Endothelial cell of umbilical vein (primary cell): ENCODE measurements at places on chromosomes 7 and 10. TPM values are rescaled to one million over a fixed set of nuclear protein-coding genes. Genes with fewer than 3 reads are reported as not detected.

CCDC136 gene
- 3.2 and 3.3 TPM in 2 replicates for total RNA-seq

UCN3 gene
- total RNA-seq, result not detected in 2 replicates

NCF1 gene
- not detected in 2 replicates for total RNA-seq

ITIH5 gene
- not detected in 2 replicates for total RNA-seq

REPIN1 gene
- 139 and 140 TPM in 2 replicates for total RNA-seq

AKR1C1 gene
- 1.6 and 5.5 TPM in 2 replicates for total RNA-seq

CYP2C19 gene
- total RNA-seq, result not detected in 2 replicates

STK32C gene
- 9.5 and 14.1 TPM in 2 replicates for total RNA-seq

BMPER gene
- total RNA-seq, result 0.13 and 0.32 TPM in 2 replicates

SFTPA1 gene
- total RNA-seq, result not detected in 2 replicates

ERV3-1 gene
- 28.4 and 44.6 TPM in 2 replicates for total RNA-seq

PNLIP gene
- not detected in 2 replicates for total RNA-seq

VSTM4 gene
- 0.07 and 0.12 TPM in 2 replicates for total RNA-seq

HTRA1 gene
- total RNA-seq, result 192 and 255 TPM in 2 replicates

HOXA11 gene
- 15.2 and 16.7 TPM in 2 replicates for total RNA-seq

- H3K4me1 ChIP-seq, result peaks cover 6% of the 10 kb centered on the region
- peaks cover 38% of the 10 kb centered on the region for H3K36me3 ChIP-seq
- no peak for DNase-seq
- no peak overlapping the region for H3K27ac ChIP-seq
Measured at GRCh38 chr7:137875746-137876145, 29.0 kb upstream of the DGKI start.

GRCh38 chr10:43233601-43234430 is 33.0 kb downstream of the RASGEF1A start:
- DNase-seq, result no peak
- peaks cover 16% of the 10 kb centered on the region for H3K27me3 ChIP-seq
- H3K4me3 ChIP-seq, result no peak overlapping the region

GRCh38 chr10:33193701-33194521 is 140.6 kb downstream of the NRP1 start:
- peaks cover 24% of the 10 kb centered on the region for H3K36me3 ChIP-seq
- DNase-seq, result peak; percentile 36
- peaks cover 58% of the 10 kb centered on the region for H3K4me1 ChIP-seq
- no peaks in the 10 kb centered on the region for H3K27me3 ChIP-seq

- no peak overlapping the region for H3K4me3 ChIP-seq
- H3K27me3 ChIP-seq, result no peaks in the 10 kb centered on the region
Measured at GRCh38 chr7:82675396-82675795, 231.8 kb upstream of the CACNA2D1 start.

GRCh38 chr10:76973091-76974016 is 664.3 kb downstream of the KCNMA1 start:
- H3K4me1 ChIP-seq, result no peaks in the 10 kb centered on the region
- H3K27me3 ChIP-seq, result no peaks in the 10 kb centered on the region
- no peak for DNase-seq

GRCh38 chr7:142750321-142750938 is 1.2 kb downstream of the PRSS1 start:
- H3K36me3 ChIP-seq, result no peaks in the 10 kb centered on the region
- H3K27ac ChIP-seq, result no peak overlapping the region
- DNase-seq, result no peak
- peaks cover 3% of the 10 kb centered on the region for H3K4me1 ChIP-seq

DNA sequence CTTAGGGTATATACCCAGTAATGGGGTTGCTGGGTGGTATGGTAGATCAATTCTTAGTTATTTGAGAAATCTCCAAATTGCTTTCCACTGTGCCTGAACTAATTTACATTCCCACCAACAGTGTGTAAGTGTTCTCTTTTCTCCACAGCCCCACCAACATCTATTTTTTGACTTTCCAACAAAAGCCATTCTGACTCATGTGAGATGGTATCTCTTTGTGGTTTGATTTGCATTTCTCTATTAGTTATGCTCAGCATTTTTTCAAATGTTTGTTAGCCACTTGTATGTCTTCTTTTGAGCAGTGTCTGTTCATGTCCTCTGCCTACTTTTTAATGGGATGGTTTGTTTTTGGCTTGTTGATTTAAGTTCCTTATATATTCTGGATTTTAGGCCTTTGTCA is 66.4 kb downstream of the MGAM2 start:
- H3K36me3 ChIP-seq, result no peaks in the 10 kb centered on the region
- no peak for DNase-seq
- H3K4me3 ChIP-seq, result no peak overlapping the region
- no peaks in the 10 kb centered on the region for H3K27me3 ChIP-seq
- no peak overlapping the region for H3K27ac ChIP-seq

DNA sequence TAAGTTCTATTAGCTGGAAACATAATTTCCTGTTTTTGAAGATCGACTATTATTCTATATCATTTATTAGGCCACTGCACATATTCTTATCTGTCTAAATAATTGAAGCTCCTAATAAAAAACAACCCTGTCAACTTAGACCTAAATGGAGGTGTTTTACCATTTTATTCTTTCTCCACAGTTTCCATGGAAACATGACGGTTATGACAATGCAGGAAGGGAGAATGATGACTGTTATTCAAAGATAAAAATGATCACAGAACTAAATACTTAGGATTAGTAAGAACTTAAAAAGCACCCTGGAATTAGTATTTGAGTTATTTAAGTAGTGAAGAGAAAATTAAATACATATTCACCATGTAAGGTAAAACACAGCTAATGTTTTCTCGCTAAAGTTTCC is 119.9 kb upstream of the DKK1 start:
- no peaks in the 10 kb centered on the region for H3K4me1 ChIP-seq
- DNase-seq, result no peak
- H3K36me3 ChIP-seq, result no peaks in the 10 kb centered on the region
- no peak overlapping the region for H3K27ac ChIP-seq
- H3K4me3 ChIP-seq, result no peak overlapping the region

- H3K4me3 ChIP-seq, result no peak overlapping the region
- no peaks in the 10 kb centered on the region for H3K36me3 ChIP-seq
- DNase-seq, result no peak
- peaks cover 10% of the 10 kb centered on the region for H3K4me1 ChIP-seq
Measured at GRCh38 chr10:132687893-132688579, 97.9 kb downstream of the NKX6-2 start.

DNA sequence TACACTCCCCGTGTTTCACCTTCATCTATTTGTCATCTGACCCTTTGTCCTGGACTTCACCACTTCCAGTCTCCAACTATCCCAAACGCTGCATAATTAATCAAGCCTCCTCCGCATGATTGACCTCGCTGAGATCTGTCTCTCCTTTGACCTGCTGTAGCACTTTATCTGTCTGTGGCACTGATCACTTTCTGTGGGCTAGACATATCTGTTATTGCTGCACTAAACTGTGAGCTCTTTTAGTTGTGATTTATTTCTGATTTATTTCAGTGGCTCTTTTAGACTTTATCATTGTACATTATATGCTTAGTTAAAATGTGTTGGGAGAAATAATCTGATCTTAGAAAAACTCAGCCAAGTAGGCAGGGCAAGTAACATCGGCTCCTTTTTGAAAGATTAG is 91.9 kb upstream of the GATA3 start:
- no peaks in the 10 kb centered on the region for H3K27me3 ChIP-seq
- H3K36me3 ChIP-seq, result peaks cover 2% of the 10 kb centered on the region
- DNase-seq, result no peak
- H3K4me3 ChIP-seq, result no peak overlapping the region
- no peaks in the 10 kb centered on the region for H3K4me1 ChIP-seq
- H3K27ac ChIP-seq, result no peak overlapping the region

DNA sequence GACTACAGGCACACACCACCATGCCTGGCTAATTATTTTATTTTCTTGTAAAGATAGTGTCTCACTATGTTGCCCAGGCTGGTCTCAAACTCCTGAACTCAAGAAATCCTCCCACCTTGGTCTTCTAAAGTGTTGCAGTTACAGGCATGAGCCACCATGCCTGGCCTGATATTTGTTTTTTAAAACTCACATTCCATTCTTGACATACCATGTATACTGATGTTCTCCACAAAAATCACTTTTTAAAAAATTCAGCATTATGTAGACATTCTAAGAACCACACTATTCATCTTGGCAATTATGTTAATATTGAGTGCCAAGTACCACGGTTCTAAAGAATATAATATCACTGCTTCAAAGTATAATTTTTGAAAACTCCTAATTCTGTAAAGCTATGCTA is 43.5 kb downstream of the IDE start:
- H3K4me3 ChIP-seq, result no peak overlapping the region
- DNase-seq, result no peak
- H3K36me3 ChIP-seq, result peaks cover 4% of the 10 kb centered on the region
- H3K27ac ChIP-seq, result no peak overlapping the region

DNA sequence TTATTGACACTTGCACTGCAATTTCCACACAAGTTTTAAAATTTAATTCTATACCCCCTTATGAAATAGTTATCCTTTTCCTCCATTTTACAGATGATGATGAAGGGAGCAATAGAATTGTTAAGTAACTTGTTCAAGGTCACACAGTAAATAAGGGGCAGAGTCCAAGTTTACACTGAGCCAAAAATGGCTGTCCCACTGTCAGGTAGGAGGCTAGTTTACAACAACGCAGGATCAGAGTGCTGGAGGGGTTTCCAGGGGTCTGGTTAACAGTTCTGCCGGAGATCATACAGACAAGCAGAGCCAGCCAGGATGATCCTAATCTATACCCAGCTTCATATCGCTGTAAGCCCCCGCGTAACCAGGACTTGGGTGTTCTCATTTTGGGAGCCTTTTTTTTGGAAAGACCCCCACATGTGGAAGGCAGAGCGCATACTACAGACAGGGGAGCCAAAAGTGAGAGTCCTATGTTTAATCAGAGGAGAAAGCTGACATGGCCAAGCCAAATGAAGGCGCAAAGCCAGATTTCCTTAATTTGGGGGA is 524 bp upstream of the UNC5B start:
- no peak for DNase-seq
- no peak overlapping the region for H3K27ac ChIP-seq
- peaks cover 16% of the 10 kb centered on the region for H3K4me1 ChIP-seq

- no peak overlapping the region for H3K4me3 ChIP-seq
- no peak for DNase-seq
- no peaks in the 10 kb centered on the region for H3K4me1 ChIP-seq
- no peak overlapping the region for H3K27ac ChIP-seq
- H3K36me3 ChIP-seq, result no peaks in the 10 kb centered on the region
Measured at GRCh38 chr10:112533916-112534315, 86.9 kb downstream of the VTI1A start.

DNA sequence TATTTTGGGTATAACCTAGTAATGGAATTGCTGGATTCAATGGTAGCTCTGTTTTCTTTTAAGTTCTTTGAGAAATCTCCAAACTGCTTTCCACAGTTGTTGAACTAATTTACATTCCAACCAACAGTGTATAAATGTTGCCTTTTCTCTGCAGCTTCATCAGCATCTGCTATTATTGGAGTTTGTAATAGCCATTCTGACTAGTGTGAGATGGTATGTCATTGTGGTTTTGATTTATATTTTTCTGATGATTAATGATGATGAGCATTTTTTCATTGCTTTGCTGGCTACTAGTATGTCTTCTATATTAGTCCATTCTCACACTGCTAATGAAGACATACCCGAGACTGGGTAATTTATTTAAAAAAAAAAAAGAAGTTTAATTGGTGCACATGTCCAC is 248.6 kb upstream of the MAGI2 start:
- no peak overlapping the region for H3K27ac ChIP-seq
- H3K4me1 ChIP-seq, result no peaks in the 10 kb centered on the region
- H3K4me3 ChIP-seq, result no peak overlapping the region

DNA sequence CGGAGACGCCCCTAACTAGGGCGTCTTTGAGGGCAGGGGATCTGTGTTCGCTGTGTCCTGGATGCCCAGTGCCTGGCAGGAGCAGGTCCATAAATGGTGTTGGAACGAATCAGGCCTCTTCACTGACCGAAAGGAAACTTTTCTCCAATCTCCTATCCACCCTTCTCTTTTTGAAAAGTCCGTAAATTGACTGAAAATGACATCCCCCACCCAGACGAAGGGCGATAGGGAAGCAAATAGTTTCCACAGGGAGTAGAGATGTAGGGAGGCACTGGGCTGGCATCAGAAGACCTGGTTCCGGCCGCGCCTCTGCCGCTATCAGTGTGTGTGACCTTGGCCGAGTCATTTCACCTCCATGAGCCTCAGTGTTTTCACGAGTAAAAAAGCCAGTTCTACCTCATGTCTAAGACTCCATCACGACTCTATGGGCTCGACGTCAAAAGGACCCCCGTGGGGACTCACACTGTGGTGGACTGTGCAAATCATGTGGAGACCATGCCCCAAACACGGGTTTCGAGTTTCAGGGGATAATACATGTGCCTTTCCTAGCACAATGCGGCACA is 497 bp upstream of the RAB11FIP2 start:
- no peak overlapping the region for H3K27ac ChIP-seq
- no peak for DNase-seq
- no peaks in the 10 kb centered on the region for H3K36me3 ChIP-seq
- peak overlapping the region; percentile 79 for H3K4me3 ChIP-seq
- H3K27me3 ChIP-seq, result no peaks in the 10 kb centered on the region

DNA sequence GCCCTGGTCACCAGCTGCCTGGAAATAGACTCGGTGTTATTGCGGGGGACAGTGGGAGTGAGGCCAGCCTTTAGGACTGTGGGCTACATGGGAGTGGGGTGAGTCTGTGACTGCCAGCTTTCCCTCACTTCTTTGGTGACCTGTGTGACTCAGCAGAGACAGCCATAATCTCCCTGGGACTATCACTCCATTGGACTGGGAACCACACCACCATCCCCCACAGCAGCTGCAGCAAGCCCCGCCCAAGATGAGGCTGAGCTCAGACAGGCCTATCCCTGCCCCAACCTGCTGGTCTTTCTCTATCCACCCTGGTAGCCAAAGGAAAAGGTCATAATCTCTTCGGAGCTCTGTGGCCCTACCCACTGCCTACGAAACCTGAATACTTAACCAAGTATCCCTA is 263.2 kb downstream of the FZD1 start:
- H3K27me3 ChIP-seq, result no peaks in the 10 kb centered on the region
- no peaks in the 10 kb centered on the region for H3K4me1 ChIP-seq
- H3K27ac ChIP-seq, result no peak overlapping the region
- no peaks in the 10 kb centered on the region for H3K36me3 ChIP-seq

- no peaks in the 10 kb centered on the region for H3K27me3 ChIP-seq
- H3K27ac ChIP-seq, result no peak overlapping the region
- no peak overlapping the region for H3K4me3 ChIP-seq
- no peaks in the 10 kb centered on the region for H3K36me3 ChIP-seq
Measured at GRCh38 chr10:129658376-129659072, 191.5 kb downstream of the MGMT start.
